ENCODE measurements at places on chromosomes 6 and 20. TPM values are rescaled to one million over a fixed set of nuclear protein-coding genes. Genes with fewer than 3 reads are reported as not detected.

DNA sequence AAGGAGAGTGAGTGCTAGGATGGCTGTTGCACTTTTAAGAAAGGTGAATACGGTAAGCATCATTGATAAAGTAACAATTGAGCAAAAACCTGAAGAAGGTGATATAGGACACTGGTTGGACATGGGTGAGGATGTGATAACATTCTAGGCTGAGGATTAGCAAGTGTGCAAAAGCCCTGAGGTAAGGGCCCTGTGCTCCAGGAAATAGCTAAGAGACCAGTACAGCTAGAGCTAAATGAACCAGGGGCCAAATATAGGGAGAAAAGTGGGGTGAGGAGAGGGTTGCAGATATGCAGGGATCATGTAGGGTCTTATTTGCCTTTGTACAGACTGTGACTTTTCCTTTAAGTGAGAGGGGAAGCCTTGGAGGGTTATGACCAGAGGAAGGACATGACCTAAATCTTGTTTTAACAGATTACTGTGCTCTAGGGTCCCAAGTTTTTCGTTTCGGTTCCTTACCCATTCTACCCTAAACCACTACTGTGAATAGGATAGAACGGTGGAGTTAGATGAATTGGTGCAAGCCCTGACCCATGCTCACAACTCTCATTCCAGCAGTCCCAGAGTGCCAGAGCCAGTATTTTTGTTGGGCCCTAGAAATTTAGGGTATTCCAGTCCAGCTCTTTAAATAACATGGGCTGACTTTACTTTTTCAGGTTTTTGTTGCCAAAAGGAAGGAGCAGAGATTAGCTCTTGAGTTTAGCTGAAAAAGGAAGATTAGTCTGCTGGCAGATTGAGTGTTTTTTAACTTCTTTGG, 10.7 kb downstream of the MAPK14 start:
- DNase-seq: no peak

DNA sequence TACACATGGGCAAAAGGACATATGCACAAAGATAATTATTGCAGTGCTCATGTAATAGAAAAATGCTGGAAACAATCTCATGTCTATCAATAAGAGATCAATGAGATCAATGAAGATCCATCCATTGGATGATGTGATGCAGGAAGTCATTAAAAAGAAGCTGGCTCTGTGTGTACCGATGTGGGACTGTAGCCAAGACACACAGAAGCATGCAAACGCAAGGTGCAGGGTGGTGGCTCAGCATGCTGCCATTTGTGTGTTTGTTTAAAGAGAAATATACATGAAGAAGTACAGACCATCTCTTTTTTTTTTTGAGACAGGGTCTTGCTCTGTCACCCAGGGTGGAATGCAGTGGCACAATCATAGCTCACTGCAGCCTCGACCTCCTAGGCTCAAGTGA, 33.1 kb upstream of the KCNB1 start:
- no peak for DNase-seq

GRCh38 chr20:16639027-16639941, 66.0 kb upstream of the KIF16B start:
- no peak for DNase-seq

DNA sequence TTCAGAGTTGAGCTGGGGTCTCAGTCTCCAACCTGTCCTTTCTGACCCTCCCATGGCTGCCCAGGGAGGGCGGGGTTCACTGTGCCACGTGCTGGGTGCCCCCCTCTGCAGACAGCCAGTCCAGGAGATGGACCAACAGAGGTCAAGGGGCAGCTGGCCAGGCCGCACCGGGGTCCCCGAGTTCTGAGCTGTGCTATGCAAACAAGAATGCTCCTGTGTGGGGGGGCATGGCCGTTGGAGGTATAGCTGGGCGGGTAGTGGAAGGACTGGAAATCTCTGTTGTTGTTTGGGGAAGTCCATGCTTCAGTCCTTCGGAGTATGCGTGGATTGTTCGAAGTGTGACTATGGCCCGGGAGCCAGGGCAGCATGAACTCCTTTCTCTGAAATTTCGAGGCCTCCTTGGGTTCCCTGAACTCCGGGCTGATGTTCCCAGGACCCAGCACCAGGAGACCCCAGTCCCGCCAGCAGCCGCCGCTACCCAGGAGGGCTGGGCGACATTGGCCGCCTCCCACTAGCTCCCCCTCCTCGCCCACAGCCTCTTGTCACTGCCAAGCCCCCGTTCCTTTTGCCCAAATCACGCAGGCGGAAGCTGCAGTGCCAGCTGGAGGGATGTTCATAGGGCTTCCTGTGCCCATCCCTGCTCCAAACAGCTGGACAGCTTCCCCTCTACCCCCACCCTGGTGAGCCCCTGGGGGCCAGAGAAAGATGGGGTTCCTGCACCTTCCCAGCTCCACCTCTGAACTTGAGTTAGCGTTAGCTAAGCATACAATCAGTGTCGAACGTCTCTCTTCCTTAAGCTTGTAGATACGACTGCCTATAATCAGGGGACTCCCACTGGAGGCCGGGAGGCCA, 126.6 kb downstream of the TAF4 start:
- peak; percentile 78 for DNase-seq

DNA sequence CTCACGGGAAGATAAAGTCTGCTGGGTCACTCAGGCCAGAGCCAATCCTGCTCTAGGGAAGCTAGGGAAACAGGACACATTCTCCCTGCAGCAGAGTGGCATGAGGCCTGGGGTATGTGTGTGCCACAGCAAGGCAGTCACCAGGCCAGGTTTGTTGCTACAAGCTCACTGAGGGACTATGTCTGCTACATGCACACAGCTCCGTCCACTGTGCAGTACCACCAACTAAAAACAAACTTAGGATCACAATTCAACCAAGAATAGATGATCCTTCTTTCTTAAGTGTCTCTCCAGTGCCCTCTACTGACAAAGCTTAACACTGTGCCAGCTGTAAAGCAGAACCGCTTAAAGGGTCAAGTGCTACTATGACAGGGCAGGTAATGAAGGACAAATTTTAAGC, 192.5 kb downstream of the PTPRK start:
- no peak for DNase-seq

DNA sequence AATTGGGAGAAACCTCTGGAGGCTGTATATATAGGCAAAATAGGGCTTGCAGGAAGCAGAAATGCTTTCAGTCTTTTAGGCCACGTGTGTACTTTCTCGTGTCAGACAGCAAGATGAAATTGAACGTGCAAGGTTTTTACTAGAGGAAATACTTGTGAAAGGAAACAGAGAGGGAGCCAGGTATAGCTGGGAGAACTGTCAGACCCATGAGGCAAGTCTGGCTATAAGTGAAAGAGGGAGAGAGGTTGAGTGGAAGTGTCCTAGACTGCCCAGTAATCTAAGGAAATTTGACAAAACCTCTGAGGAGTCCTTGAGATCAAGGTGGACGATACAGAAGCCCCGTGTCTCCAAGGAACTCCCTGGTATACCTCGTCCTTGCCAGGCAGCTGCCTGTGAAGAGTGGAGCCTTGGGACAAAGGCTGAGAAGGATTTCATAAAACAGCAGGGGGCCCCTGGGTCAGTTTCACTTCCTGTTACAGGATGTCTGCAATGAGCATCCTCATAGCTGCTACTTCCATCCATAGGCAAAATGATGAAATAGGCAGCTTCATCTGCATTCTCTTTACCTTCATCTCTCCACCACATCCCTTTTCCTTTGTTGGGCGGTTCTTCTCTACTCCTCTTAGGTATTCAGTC, 114.4 kb upstream of the MAP3K7 start:
- DNase-seq: no peak

- DNase-seq: no peak
Measured at GRCh38 chr20:47008842-47009518, 114.3 kb downstream of the EYA2 start.

GRCh38 chr6:124008000-124008987, 204.6 kb downstream of the NKAIN2 start:
- no peak for DNase-seq

GRCh38 chr20:3248167-3248992, 9.4 kb upstream of the SLC4A11 start:
- DNase-seq: peak; percentile 87

GRCh38 chr6:24825130-24825630, 26.5 kb upstream of the ARMH2 start:
- DNase-seq: no peak

DNA sequence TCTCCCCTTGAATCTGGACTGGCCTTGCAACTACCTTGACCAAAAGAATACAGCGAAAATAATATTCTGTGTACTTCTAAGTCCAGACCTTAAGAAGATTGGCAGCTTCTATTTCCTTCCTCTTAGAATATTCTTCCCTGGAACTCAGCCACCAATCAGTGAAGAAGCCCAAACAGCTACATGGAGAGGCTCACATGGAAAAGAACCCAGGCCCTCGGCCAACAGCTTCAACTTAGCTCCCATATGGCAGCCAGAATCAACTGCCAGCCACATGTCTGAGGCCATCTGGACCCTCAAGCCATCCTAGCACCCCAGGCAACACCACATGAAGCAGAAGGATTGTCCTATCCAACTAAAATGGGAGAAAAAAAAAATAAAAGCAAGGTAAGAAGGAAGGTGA, 178.8 kb downstream of the IBTK start:
- DNase-seq: no peak

DNA sequence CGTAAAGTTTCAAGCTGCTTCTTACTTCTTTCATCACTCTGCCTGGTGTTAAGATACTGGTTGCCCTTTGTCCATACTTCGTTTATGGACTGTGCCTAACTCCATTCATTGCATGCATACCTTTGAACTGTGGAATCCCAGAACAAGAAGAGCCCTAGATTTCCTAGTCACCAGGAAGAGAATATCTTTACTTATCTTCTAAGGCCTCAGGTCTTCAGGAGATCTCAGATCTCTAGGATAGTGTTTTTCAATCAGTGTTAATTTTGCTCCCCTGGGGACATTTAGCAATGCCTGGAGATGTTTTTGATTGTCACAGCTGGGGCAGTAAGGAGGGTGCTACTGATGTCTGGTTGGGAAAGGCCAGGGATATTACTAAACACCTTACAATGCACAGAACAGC, 35.5 kb upstream of the GJA1 start:
- DNase-seq: no peak

DNA sequence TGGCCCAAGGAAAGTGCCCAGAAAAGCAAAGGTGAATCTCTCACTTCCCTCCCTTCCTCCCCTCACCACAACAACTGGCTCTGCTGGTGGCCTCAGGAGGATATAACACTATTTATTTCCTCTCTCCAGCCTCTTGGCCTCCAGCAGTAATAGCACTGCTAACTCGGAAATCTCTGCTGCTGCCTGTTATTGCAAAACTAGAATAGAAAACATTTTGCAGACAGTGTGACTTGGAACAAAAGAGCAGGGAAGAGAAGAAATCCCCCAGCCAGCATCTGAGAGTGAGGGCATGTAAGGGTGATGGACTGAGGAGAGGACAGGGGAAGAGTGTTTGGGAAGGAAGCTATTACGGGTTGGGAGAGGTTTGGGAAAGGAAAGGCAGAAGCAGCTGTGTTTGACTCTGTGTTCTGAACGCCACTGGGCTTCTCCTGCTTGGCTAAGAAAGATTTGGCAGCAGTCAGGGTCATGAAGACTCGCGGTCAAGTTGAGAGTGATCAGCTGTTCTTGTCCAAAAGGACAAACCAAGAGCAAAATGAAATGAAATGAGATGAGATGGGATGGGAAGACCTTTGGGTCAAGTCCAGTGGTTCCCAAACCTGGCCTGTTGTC, 81.0 kb upstream of the SNX9 start:
- no peak for DNase-seq

DNA sequence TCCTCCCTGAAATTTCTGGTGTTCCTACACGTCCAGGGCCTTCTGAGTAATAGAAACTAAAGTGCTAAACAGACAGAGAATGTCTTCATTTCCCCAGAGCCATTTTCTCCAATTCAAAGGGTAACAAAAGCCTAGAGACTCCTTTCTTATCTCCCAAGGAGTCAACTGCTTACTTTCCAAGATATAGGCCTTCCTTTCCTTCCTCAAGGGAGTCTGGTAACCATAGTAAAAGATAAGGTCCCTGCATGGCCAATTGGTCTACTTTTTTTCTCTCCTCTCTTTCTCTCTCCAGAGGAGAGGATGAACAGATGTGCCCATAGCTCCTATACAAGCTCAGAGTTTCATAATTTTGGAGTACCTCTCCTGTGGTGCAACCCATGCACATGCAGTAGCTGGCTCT, 185.7 kb downstream of the ASCC3 start:
- no peak for DNase-seq

DNA sequence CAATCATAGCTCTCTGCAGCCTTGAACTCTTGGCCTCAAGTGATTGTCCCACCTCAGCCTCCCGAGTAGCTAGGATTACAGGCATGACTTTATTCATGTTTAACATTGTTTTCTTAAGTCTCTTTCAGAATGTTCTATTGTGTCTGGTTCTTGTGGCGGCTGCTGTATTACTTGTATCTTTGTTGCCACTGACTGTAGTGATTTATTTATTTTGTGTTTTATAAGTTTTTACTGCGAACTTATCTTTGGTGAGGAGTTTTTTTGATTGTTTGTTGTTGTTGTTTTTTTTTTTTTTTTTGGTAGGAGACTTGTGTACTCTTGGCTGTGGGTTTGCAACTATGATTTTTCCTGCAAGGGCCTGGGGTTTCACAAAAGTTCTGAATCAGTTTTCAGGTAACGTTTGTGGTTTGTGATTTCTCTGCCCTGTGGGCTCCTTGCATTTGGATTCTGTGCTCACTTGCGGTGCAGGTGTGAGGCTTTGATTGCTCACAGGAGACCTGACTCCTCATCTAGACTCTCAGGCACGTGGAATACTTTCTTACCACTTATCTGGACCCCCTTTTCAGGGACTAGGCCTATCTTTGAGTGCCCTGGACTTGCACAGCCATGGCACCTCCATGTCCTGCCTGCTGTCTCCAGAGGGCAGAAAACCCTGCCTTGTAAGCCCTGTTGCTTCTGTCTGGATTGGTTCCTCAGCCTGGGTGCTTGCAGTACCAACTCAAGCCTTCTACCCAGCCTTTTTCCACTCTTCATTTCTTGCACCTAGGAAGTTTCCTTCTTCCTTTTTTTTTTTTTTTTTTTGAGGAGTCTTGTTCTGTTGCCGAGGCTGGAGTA, 25.2 kb downstream of the KIF25 start:
- no peak for DNase-seq

DNA sequence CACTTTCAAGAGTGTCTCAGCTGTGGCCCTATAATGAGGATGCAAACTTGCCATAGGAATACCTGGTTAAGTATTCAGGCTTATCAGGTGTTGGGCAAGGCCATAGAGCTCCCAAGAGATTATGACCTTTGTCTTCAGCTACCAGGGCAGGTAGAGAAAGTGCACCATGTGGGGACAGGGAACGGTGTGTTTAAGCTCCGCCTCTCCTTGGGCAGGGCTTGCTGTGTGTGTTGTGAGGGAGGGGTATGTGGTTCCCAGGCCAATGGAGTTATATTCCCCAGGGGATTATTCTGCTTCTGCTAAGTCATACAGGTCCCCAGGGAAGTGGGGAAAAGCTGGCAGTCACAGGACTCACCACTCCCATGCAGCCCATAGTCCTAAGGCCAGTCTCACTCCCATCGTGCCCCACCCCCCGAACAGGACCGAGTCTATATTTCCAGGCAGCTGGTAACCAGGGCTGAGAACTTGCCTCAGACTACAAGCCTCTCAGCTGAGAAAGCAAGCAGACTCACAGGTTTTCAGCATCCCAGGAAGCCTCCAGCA, 660.2 kb downstream of the HTR1B start:
- no peak for DNase-seq

Gene MUC21
- not detected for total RNA-seq

Gene BPIFA3
- not detected for total RNA-seq

Gene PREX1
- 22.0 TPM for total RNA-seq

Gene MTCH1
- 150 TPM for total RNA-seq

Gene RHAG
- 0.28 TPM for total RNA-seq

Gene HTR1B
- total RNA-seq: 7.6 TPM

Gene SNAI1
- total RNA-seq: 8.6 TPM

Gene GFOD1
- 16.8 TPM for total RNA-seq

Gene TNFRSF21
- 4.0 TPM for total RNA-seq

Measured in posterior vena cava (tissue), 2 donors.